ENCODE measurements at places on chromosomes 1 and 21. TPM values are rescaled to one million over a fixed set of nuclear protein-coding genes. Genes with fewer than 3 reads are reported as not detected.

DNA sequence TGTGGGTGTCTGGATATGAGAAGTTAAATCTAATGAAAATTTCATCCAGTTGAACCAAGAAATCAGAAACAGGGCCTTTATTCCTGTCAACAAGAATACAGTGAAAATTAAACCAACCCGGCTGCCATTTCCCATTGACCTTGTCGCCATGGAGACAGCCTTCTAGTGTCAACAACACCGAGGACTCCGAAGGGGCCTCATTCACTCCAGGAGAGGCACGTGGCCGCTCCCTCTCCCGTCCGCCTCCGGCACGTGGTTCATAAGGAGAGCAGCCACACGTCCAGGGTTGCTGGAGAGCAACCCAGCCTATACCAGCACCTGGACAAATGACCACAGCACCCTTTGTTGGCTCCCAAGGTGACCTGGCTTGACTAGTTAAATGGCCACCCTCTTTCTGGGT is 120.3 kb upstream of the VAMP3 start:
- DNase-seq = no peak
- no peak overlapping the region for H3K27ac ChIP-seq
- peaks cover 23% of the 10 kb centered on the region for H3K4me1 ChIP-seq
- H3K4me3 ChIP-seq = no peak overlapping the region
- no peaks in the 10 kb centered on the region for H3K27me3 ChIP-seq

GRCh38 chr1:227391879-227392278 is 73.6 kb upstream of the CDC42BPA start:
- no peak overlapping the region for H3K27ac ChIP-seq
- H3K36me3 ChIP-seq = no peaks in the 10 kb centered on the region
- H3K27me3 ChIP-seq = no peaks in the 10 kb centered on the region
- no peaks in the 10 kb centered on the region for H3K4me1 ChIP-seq
- no peak for DNase-seq
- no peak overlapping the region for H3K4me3 ChIP-seq

GRCh38 chr21:26844258-26845065 is 747 bp downstream of the ADAMTS1 start:
- H3K4me3 ChIP-seq = peak overlapping the region; percentile 85
- no peak for DNase-seq
- H3K27ac ChIP-seq = peak overlapping the region; percentile 97
- H3K4me1 ChIP-seq = peaks cover 48% of the 10 kb centered on the region
- no peaks in the 10 kb centered on the region for H3K27me3 ChIP-seq
- H3K36me3 ChIP-seq = peaks cover 9% of the 10 kb centered on the region

GRCh38 chr1:176770066-176770465 is 307.1 kb downstream of the PAPPA2 start:
- H3K27me3 ChIP-seq = no peaks in the 10 kb centered on the region
- no peak for DNase-seq
- H3K4me3 ChIP-seq = no peak overlapping the region
- no peaks in the 10 kb centered on the region for H3K4me1 ChIP-seq

Gene RHEX
- 0.45 TPM for total RNA-seq

- peaks cover 71% of the 10 kb centered on the region for H3K27me3 ChIP-seq
- no peak for DNase-seq
- no peaks in the 10 kb centered on the region for H3K36me3 ChIP-seq
- no peak overlapping the region for H3K27ac ChIP-seq
Observed at GRCh38 chr1:44418022-44418673, 13.1 kb downstream of the RNF220 start.

GRCh38 chr21:37008724-37009123 is 2.2 kb downstream of the RIPPLY3 start:
- H3K27ac ChIP-seq = no peak overlapping the region
- H3K27me3 ChIP-seq = peaks cover 9% of the 10 kb centered on the region
- no peaks in the 10 kb centered on the region for H3K36me3 ChIP-seq
- no peak overlapping the region for H3K4me3 ChIP-seq
- peaks cover 25% of the 10 kb centered on the region for H3K4me1 ChIP-seq

DNA sequence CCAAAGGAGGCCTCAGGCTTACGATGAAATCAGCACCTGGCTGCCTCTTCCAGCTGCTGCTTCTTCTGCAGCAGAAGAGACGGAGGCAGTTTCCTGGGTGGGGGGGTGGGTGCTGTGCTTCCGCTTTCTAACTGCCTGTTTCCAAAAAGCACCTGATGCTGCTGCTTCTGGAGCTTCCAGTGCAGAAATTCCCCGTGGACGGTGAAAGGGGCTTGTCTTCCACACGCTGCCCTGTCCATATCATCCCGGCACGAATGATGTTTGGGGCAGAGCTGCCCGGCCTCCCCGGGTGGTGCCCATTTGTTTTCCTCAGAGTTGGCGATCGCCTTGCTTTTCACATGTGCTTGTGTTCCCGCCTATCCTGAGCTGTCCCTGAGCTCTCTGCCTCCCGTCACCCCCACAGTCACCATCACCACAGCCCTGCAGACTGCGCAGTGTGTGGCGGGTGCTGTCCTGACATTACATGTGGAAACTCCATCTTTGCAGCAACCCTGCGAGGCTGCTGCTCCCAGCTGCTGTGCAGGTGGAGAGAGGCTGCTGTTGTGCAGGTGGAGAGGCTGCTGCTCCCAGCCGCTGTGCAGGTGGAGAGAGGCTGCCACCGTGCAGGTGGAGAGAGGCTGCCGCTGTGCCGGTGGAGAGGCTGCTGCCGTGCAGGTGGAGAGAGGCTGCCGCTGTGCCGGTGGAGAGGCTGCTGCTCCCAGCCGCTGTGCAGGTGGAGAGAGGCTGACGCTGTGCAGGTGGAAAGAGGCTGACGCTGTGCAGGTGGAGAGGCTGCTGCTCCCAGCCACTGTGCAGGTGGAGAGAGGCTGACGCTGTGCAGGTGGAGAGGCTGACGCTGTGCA is 1.8 kb downstream of the TTLL10 start:
- no peaks in the 10 kb centered on the region for H3K36me3 ChIP-seq
- H3K27me3 ChIP-seq = peaks cover 98% of the 10 kb centered on the region
- H3K4me1 ChIP-seq = peaks cover 8% of the 10 kb centered on the region
- no peak overlapping the region for H3K27ac ChIP-seq

DNA sequence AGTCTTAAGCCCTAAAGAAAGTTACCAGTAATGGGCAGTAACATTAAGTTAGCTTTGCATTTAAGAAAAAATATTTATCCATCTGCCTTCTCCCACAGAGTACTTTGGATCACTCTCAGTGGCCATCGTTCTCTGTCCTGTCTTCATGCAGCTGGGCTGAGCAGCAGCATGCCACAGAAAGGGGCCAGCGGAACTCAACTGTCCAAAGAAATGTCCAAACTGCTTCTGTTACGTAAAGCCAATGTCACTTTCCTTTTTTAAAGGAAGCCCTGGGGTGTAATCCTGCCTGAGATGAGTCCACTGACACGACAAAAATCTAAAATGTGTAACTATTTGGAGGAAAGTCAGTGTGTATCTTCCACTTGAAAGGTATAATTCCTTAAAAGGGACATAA is 291.6 kb downstream of the SMYD3 start:
- no peaks in the 10 kb centered on the region for H3K4me1 ChIP-seq
- DNase-seq = no peak
- H3K4me3 ChIP-seq = no peak overlapping the region
- no peak overlapping the region for H3K27ac ChIP-seq
- no peaks in the 10 kb centered on the region for H3K36me3 ChIP-seq
- H3K27me3 ChIP-seq = no peaks in the 10 kb centered on the region
